ENCODE measurements at places on chromosomes 1 and 21.
A peak's percentile ranks its signal among the peaks of the same experiment; 100 is the strongest.

- DNase-seq, result no peak
These were observed 10.5 kb downstream of the MAEL start for GRCh38 chr1:166999500-167000055.

DNA sequence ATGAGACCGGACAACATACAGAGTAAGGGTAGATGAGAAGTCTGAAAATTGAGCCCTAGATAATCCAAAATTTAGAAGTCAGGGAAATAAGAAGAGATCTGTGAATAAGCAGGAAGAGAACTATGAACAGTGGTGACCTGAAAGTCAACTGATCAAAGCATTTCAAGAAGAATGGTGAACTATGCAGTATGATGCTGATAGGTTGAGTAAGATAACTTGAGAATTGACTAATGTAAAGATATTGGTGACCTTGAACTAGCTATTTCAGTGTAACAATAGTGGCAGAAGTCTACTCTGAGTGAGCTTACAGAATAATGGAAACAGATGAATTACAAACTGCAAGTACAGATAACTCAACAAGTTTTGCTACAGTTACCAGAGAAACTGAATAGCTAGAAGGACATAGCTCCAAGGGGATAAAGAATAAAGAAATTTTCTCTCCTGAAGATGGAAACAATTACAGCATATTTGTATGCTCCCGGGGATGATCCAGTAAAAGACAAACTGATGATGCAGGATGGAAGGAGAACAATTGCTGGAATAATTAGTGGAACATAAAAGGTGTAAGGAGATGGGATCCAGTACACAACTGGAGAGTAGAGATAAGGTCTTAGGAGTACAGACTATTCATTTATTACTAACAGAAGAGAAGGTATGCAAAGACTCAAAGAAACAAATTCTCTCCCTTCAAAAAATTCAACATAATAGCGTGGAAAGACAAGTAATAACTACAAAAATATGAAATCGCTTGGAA lies 10.9 kb downstream of the NRDC start:
- DNase-seq, result no peak

- no peak for DNase-seq
These were observed 603.5 kb upstream of the ADAMTS5 start for GRCh38 chr21:27570306-27570868.

DNA sequence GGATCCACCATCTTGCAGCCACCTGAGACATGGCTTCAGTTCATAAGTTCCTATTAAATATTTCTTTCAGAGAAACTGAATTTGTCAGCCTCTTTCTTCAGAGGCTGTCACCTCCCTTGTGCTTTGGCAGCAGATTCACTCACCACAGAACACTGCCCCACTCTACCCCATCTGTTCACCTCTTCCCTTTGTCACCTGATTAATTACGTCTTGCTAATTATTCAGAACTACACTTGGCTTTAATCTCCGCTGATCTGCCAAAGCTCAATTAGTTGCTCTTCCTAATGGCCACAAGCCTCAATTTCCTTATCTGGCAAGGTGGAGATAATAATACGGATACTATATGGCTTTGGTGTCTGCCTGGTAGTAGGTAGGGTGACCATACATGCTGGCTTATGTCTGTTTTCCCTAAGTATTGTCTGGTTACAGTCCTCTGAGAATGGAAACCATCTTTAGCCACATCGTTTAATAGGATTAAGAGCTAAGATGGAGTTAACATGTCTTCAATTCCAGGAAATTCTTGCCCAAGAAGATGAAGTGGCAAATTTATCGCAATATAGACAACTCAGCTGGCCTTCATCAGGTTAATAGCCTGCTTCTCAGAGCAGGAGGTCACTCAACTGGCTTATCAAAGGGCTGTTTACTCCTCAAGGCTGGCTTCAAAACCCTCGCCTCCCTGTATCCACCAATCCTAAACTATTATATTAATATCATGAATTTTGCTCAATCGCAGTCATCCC lies 58.2 kb upstream of the ADAR start:
- peak; percentile 53 for DNase-seq

DNA sequence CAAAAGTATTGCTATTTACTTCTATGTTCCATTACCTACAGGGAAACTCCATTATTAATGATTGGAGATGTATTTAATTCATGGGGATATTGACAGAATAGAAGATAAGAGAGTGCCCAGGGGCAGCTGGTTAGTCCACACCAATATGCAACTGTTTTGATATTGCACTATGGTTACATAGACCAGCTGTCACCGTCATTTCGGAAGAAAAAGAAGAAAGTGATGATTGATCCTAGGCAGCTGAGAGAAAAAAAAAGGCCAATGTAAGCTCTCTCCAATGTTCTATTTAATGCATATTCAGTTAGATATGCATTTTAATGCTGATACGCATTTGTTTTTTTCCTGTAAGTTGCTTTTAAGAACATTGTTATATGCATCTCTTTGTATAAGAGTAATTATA lies 1367.2 kb downstream of the KCNT2 start:
- DNase-seq, result no peak

GRCh38 chr1:227998374-227999055 lies 8.3 kb upstream of the WNT3A start:
- DNase-seq, result no peak

GRCh38 chr1:15985611-15986297 lies 9.9 kb upstream of the ZBTB17 start:
- no peak for DNase-seq

DNA sequence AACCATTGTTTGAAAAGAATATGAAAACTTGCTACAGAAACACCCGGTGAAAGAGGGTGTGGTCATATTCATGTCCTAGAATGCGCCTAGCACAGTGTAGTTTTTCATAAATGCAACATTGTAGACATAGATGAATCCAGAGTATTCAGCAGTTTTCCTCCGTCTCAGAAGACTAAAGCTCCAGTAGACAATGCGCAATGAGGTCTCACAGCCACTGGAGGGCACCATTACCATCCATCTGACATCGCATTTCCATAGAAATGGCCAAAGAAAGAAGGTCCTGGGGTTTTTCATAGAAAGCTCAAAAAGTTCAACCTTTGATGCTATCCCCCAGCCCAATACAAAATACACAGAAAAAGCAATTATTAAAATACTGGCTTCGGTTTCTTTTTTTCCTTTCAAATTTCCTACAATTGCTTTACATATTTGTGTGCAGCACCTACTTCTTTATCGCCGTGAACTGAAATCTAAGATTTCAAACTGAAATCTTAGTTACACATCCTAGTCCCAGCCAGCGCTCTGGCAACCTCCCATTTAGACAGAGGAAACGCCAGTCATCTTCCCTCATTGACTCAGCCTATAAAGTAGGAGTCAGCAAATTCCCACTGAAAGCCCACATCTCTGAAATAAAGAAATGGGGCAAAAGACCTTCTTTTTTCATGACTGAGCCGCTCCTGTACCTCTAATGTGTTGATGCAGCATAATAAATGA lies 3.9 kb upstream of the CD58 start:
- DNase-seq, result peak; percentile 58

All from D721Med (cell line).